ENCODE measurements at places on chromosomes 13 and 19. TPM values are rescaled to one million over a fixed set of nuclear protein-coding genes. Genes with fewer than 3 reads are reported as not detected.

- H3K4me3 ChIP-seq = no peak overlapping the region
- H3K27ac ChIP-seq = no peak overlapping the region
- H3K4me1 ChIP-seq = no peaks in the 10 kb centered on the region
- DNase-seq = no peak
- no peaks in the 10 kb centered on the region for H3K36me3 ChIP-seq
Observed at GRCh38 chr13:104701591-104701990, 1635.4 kb upstream of the SLC10A2 start.

- no peak for DNase-seq
- H3K27ac ChIP-seq = no peak overlapping the region
- no peaks in the 10 kb centered on the region for H3K36me3 ChIP-seq
- peaks cover 15% of the 10 kb centered on the region for H3K4me1 ChIP-seq
Observed at GRCh38 chr19:16293118-16294091, 31.2 kb upstream of the KLF2 start.

GRCh38 chr19:35168196-35168595, 13.7 kb downstream of the FXYD5 start:
- no peaks in the 10 kb centered on the region for H3K27me3 ChIP-seq
- H3K27ac ChIP-seq = peak overlapping the region; percentile 87
- peaks cover 93% of the 10 kb centered on the region for H3K36me3 ChIP-seq

Gene TNFRSF19
- 0.10 TPM for total RNA-seq

- DNase-seq = no peak
- H3K27me3 ChIP-seq = no peaks in the 10 kb centered on the region
- no peak overlapping the region for H3K27ac ChIP-seq
- H3K4me1 ChIP-seq = no peaks in the 10 kb centered on the region
- H3K4me3 ChIP-seq = no peak overlapping the region
Observed at GRCh38 chr13:97540696-97541095, 106.7 kb downstream of the RAP2A start.

GRCh38 chr13:51455532-51455931, 2.7 kb upstream of the INTS6 start:
- peaks cover 22% of the 10 kb centered on the region for H3K4me1 ChIP-seq
- no peak overlapping the region for H3K4me3 ChIP-seq
- no peak for DNase-seq

DNA sequence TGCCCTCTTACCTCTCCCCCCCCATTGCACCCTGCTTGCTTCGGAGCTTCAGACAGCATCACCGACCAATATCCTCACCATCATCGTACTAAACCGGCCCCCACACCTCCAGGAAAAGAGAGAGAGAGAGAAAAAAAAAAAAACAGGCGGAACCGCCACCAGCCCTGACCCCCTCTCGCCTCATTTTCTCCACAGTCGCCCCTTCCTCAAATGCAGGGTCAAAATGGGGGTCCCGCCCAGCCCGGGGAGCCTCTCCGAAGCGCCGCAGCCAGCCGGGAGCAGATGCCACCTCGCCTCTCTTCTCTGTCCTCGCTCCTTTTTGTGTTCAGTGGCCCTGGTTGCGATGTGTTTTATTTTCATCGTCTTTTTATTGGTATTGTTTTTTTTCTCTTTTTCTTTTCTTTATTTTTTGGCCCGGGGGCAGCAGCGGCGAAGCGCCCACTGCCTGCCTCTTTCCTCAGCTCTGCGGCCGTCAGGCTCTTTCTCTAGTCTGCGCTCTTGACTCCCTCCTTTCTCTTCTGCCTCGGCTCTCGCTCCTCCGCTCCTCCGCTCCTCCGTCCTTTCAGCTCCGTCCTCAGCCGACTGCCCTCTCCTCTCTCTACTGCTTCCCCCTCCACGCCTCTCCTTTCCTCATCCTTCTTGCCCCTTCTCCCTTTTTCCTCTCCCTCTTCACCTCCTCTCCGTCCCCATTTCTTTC, 41.4 kb downstream of the DEDD2 start:
- peaks cover 16% of the 10 kb centered on the region for H3K4me1 ChIP-seq
- peak overlapping the region; percentile 74 for H3K4me3 ChIP-seq
- H3K27ac ChIP-seq = no peak overlapping the region
- peaks cover 21% of the 10 kb centered on the region for H3K27me3 ChIP-seq
- no peaks in the 10 kb centered on the region for H3K36me3 ChIP-seq

Gene PLA2G4C
- total RNA-seq = 5.3 TPM

Gene MISP
- total RNA-seq = not detected

DNA sequence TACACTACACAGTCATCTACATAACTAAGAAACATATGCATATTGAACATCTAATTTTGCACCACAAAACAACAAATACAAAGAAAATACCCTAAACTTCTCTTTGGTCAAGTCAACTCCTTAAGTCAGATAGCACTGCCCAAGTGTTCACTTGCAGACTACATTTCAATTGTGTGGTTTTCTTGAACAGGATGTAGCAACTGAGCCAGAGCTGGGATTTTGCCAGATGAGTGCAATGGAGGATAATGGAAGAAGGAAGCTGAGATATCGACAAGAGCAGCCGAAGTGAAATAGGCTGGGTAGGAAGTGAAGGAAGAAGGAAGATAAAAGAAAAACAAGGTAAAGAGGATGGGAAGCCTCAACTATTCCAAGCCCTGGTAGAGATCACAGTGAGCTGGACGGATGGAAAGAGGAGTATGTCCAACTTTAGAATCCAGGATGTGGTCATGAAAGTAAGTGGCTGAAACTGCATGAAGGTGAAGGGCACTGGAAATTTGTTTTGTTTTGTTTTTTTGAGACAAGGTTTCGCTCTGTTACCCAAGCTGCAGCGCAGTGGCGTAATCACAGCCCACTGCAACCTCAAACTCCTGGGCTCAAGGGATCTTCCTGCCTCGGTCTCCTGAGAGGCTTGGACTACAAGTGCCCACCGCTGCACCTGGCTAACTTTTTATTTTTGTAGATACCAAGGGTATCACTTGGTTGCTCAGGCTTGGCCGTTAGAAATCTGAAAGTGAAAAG, 15.0 kb downstream of the NUFIP1 start:
- DNase-seq = no peak
- peaks cover 12% of the 10 kb centered on the region for H3K36me3 ChIP-seq
- no peaks in the 10 kb centered on the region for H3K4me1 ChIP-seq
- H3K27ac ChIP-seq = no peak overlapping the region
- H3K4me3 ChIP-seq = no peak overlapping the region
- H3K27me3 ChIP-seq = no peaks in the 10 kb centered on the region

- DNase-seq = no peak
- H3K4me1 ChIP-seq = peaks cover 23% of the 10 kb centered on the region
- no peak overlapping the region for H3K4me3 ChIP-seq
- peaks cover 44% of the 10 kb centered on the region for H3K27me3 ChIP-seq
- H3K27ac ChIP-seq = no peak overlapping the region
- H3K36me3 ChIP-seq = peaks cover 2% of the 10 kb centered on the region
Observed at GRCh38 chr13:28497143-28497876, 2.4 kb upstream of the FLT1 start.

Gene CFD
- 1.6 TPM for total RNA-seq

- DNase-seq = no peak
- H3K36me3 ChIP-seq = no peaks in the 10 kb centered on the region
- H3K27me3 ChIP-seq = peaks cover 24% of the 10 kb centered on the region
- H3K4me3 ChIP-seq = no peak overlapping the region
Observed at GRCh38 chr13:39232999-39233398, 194.7 kb downstream of the NHLRC3 start.

GRCh38 chr13:77176350-77176749, 149.4 kb upstream of the FBXL3 start:
- H3K4me3 ChIP-seq = no peak overlapping the region
- DNase-seq = no peak
- H3K36me3 ChIP-seq = peaks cover 53% of the 10 kb centered on the region
- peaks cover 8% of the 10 kb centered on the region for H3K4me1 ChIP-seq
- H3K27ac ChIP-seq = no peak overlapping the region

- no peaks in the 10 kb centered on the region for H3K36me3 ChIP-seq
- H3K27me3 ChIP-seq = peaks cover 7% of the 10 kb centered on the region
- no peak for DNase-seq
- H3K4me3 ChIP-seq = no peak overlapping the region
- H3K27ac ChIP-seq = no peak overlapping the region
Observed at GRCh38 chr19:45162608-45163143, 1.9 kb upstream of the NKPD1 start.

Gene ZNF524
- 32.9 TPM for total RNA-seq

DNA sequence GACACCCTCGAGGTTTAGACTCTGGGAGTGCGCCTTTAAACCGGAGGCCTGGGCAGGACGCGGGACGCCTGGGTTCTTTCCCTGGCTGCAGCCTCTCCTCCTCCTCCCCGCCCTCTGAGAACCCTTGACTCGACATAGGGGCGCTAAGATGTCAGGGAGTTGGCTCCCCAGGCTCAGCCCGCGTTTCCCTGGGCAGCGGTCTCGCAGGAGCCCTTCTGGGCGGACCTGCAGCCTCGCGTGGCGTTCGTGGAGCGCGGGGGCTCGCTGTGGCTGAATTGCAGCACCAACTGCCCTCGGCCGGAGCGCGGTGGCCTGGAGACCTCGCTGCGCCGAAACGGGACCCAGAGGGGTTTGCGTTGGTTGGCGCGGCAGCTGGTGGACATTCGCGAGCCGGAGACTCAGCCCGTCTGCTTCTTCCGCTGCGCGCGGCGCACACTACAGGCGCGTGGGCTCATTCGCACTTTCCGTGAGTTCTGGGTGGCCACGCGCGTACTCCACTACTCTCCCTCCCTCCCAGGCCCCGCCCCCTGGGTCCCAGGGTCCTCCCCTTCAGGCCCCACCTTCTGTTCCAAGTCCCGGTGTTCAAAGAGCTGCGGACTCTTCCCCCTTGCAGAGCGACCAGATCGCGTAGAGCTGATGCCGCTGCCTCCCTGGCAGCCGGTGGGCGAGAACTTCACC, 1.3 kb downstream of the ICAM5 start:
- H3K36me3 ChIP-seq = peaks cover 13% of the 10 kb centered on the region
- peaks cover 77% of the 10 kb centered on the region for H3K4me1 ChIP-seq
- peak overlapping the region; percentile 68 for H3K27ac ChIP-seq
- DNase-seq = peak; percentile 46
- peaks cover 77% of the 10 kb centered on the region for H3K27me3 ChIP-seq

DNA sequence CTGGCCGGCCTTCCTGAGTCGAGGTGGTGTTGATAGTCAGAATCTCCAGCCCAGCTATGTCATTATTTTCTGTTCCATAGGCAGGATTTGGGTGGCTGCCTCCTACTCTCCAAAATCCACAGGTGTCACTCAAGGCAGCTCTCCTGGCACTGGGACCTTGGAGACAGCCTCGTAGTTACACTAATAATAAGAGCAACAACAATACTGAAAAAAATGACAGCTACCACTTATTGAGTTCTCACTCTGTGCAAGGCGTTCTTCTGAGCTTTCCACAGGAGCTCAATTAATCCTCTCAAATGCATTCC, 12.2 kb upstream of the KLK12 start:
- no peak for DNase-seq
- H3K4me1 ChIP-seq = no peaks in the 10 kb centered on the region
- peaks cover 8% of the 10 kb centered on the region for H3K27me3 ChIP-seq
- H3K4me3 ChIP-seq = no peak overlapping the region
- H3K27ac ChIP-seq = no peak overlapping the region

GRCh38 chr13:29362849-29363604, 232.5 kb downstream of the SLC7A1 start:
- no peaks in the 10 kb centered on the region for H3K4me1 ChIP-seq
- H3K27ac ChIP-seq = no peak overlapping the region
- no peaks in the 10 kb centered on the region for H3K27me3 ChIP-seq
- DNase-seq = peak; percentile 51

DNA sequence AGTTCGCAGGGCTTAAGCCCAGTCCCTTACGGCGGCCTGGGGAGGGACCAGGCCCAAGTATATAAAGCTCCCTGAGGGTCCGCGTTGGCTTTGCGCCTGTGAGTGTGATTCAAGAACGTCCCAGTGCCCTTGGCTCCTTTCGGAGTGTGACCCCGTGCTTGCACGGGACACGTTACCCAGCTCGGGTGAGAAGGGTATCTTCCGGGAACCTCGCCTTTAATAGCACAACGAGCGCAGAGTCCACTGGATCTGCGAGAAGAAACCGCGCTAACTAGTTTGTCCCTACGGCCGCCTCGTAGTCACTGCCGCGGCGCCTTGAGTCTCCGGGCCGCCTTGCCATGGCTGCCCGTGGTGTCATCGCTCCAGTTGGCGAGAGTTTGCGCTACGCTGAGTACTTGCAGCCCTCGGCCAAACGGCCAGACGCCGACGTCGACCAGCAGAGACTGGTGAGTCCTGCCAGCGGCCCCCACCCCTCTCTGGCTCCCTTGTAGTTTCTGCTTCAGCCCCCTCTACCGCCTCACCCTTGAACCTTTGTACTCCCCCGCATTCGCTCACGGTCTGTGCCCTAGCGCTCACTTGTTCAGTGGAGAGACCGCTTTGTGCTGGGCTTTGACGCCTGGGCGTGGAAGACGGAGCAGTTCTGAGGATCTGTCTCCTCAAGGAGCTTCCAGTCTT, at the start of gene DNAJC15:
DNAJC15 (plus strand) TSS at position 298 of the 675 bp plus-strand sequence; CDS start at position 339, 41 bp downstream.
- no peaks in the 10 kb centered on the region for H3K27me3 ChIP-seq
- peaks cover 23% of the 10 kb centered on the region for H3K36me3 ChIP-seq
- H3K27ac ChIP-seq = peak within 1 kb of the TSS; percentile 95
- peak; percentile 84 for DNase-seq
- H3K4me1 ChIP-seq = peaks cover 29% of the 10 kb centered on the region

DNA sequence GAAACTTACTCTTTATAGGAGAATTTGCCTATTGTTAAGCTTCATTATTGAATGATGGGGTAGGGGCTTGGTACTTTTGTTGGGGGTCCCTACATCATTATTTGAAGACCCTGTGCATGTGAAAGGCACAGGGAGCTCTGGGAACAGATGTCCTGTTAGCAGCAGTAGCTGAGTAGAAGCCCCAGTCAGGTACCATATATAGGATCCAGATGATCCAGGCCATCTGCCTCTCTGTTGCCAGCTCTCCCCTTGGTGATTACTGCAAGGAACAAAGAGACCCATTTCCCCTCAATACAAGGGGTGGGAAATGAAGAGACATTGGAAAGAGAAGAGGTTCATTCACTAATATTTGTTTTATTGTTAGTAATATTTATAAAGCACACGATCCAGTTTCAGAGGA, 4.4 kb upstream of the MTMR6 start:
- H3K4me1 ChIP-seq = peaks cover 14% of the 10 kb centered on the region
- DNase-seq = no peak
- peaks cover 27% of the 10 kb centered on the region for H3K27me3 ChIP-seq

Gene ZNF793
- total RNA-seq = 4.9 TPM

DNA sequence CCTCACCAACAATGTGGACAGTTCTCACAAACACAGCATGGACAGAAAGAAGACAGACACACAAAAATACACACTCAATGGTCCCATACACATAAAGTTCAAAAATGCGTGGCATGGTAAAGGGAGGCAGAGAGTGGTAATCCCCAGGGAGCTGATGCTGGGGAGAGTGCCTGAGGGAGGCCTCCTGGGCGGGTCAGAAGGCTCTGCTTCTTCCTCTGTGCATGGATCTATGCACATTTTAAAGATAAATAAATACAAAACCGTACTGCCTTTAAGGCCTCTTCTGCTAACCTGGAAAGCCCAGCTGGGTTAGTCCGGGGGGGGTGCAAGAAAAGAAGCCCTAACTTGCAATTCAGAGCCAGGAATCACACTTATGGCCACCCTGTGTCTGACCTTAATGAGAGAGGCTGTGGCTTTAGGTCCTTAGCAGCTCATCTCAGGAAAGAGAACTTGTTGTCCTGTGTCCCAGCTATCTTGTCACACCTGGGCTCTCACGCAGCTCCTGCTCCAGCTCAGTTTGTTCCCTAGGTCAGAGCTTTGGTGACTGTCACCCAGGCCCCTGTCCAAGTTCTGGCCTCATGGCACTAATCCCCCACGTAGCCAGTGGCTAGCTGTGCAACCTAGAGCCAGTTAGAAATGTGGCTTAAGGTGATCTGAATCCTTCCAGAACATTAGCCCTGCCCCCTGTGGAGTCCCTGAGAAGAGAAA, 28.5 kb downstream of the POP4 start:
- no peaks in the 10 kb centered on the region for H3K4me1 ChIP-seq
- H3K27ac ChIP-seq = no peak overlapping the region
- H3K36me3 ChIP-seq = no peaks in the 10 kb centered on the region
- no peak for DNase-seq
- H3K4me3 ChIP-seq = no peak overlapping the region
- no peaks in the 10 kb centered on the region for H3K27me3 ChIP-seq

Measured in activated CD4-positive, alpha-beta T cell treated with anti-CD3 and anti-CD28 coated beads, Interleukin-2, amount 10 ng/mL, durations not matched to agents 7 days and 5 days (primary cell).